ENCODE measurements at places on chromosomes 16 and 17. TPM values are rescaled to one million over a fixed set of nuclear protein-coding genes. Genes with fewer than 3 reads are reported as not detected.

- DNase-seq = no peak
Measured at GRCh38 chr17:42577140-42577531, 393 bp downstream of the PSMC3IP start.

Gene CSH2
- total RNA-seq = not detected

Gene MYH1
- not detected for total RNA-seq

DNA sequence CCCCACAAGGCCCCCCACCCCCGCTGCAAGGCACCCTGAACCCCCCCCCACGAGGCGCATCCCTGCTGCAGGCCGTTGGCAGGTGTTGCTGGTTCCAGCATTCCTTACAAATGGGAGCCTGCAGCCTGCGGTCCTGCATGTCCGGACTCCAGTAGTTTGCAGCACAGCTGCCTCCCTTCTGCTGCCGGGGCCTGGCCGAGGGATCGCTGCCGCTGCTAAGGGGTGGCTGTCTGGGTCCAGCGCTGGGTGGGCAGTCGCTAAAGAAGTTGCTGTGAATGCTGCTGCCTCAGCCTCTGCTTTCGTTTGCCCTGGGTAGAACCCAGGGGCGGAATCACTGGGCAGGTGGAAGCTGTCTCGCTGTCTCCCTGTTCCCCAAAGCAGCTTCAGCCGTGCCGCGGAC, 11.8 kb downstream of the UTS2R start:
- DNase-seq = no peak

DNA sequence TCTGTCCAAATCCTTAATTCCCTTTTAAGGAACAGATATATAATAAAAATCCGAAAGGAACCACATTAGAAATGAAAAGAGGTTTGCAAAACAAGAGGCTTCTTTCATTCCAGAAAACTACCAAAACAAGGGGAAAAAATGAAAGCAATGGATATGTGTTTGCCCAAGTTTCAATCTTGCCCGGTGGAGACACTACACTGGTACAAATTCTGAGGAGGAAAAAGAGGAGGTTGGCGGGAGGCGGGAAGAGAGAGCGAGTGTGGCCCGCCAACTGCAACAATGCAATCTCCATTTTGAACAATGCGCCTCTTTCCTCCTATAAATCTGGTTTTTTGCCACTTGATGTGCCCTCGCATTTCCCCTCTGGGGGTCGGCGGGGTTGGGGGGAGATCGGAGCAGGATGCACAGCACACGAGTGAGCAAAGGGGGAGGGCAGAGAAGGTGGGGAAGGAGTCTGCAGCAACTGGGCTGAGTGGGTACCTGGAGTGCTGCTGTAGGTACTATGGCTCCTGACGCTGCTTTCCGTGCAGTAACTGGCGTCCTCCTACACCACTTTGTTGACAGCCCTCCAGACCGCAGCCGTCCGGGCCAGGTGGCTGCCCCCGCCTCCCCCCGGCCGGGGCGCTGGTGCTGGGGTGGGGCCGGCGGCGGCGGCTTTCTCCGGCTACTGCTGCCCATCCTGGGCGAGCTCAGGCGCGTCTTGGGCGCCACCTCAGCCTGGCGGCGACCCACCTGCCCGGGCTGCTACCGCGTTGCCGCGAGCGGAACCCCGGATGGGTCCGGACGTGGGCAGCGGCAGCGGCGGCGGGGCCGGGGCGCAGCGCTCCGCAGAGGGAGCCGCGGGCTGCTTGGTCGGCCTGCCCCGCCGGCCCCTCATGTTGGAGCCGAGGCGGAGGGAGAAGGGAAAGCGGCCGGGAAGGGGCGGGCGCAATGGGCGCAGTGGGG, 93.8 kb upstream of the PLEKHM1 start:
- DNase-seq = peak; percentile 87
